Progenitor cell of endocrine pancreas (in vitro differentiated cells): ENCODE measurements at places on chromosomes 4 and X. TPM values are rescaled to one million over a fixed set of nuclear protein-coding genes. Genes with fewer than 3 reads are reported as not detected.

DNA sequence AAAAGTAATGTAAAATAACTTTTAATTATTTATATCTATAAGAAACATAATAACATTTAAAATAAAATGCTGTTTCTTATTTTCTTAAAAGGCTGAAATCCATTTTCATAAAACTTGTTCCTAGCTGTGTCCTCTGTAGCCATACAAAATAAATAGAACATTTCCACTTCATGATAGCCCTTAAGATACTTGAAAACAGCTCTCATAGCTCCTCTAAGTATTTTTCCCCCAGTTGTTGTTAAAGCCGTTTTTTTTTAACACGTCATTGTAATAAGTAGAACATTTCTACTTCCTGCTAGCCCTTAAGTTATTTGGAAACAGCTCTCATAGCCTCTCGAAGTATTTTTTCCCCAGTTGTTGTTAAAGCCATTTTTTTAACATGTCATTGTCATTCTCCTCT lies 97.3 kb upstream of the SOX3 start:
- no peak for DNase-seq

GRCh38 chr4:146165221-146165620 lies 10.3 kb upstream of the LSM6 start:
- no peak for DNase-seq

- no peak for DNase-seq
Observed at GRCh38 chrX:24629701-24630100, 17.4 kb downstream of the PCYT1B start.

- no peak for DNase-seq
Observed at GRCh38 chrX:16628946-16629595, 20.9 kb upstream of the S100G start.

GRCh38 chr4:76208005-76208765 lies 5.4 kb downstream of the SCARB2 start:
- DNase-seq: no peak

The STPG2 gene
- 0.53 and 1.1 TPM in 2 replicates for total RNA-seq

GRCh38 chrX:24491741-24492140 lies 26.7 kb downstream of the PDK3 start:
- DNase-seq: no peak

DNA sequence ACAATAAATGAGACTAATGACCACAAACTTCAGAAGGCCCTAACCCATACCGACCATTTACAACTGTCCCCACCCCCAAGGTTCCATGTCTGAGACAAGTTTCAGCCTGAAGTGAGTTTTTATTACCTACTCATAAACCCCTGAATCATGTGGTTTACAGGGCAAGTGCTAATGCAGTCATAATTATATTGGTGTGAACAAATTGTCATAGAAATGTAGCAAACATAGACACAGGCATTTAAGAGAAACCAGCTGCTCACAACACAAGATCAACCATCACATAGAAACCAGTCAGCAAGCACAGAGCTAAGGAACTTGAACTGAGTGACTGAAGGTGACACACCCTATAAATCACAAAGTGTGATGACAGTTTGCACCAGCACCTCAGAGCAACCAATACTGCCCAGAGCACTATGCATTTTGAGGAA lies 173.8 kb upstream of the MID1 start:
- no peak for DNase-seq
